NCI-H82 (cell line): ENCODE measurements at places on chromosomes 3 and 15.

- no peak for DNase-seq
Observed at GRCh38 chr15:89646416-89647141, 8.7 kb downstream of the KIF7 start.

- peak; percentile 80 for DNase-seq
Observed at GRCh38 chr15:66231394-66232266, 21.9 kb downstream of the MEGF11 start.

DNA sequence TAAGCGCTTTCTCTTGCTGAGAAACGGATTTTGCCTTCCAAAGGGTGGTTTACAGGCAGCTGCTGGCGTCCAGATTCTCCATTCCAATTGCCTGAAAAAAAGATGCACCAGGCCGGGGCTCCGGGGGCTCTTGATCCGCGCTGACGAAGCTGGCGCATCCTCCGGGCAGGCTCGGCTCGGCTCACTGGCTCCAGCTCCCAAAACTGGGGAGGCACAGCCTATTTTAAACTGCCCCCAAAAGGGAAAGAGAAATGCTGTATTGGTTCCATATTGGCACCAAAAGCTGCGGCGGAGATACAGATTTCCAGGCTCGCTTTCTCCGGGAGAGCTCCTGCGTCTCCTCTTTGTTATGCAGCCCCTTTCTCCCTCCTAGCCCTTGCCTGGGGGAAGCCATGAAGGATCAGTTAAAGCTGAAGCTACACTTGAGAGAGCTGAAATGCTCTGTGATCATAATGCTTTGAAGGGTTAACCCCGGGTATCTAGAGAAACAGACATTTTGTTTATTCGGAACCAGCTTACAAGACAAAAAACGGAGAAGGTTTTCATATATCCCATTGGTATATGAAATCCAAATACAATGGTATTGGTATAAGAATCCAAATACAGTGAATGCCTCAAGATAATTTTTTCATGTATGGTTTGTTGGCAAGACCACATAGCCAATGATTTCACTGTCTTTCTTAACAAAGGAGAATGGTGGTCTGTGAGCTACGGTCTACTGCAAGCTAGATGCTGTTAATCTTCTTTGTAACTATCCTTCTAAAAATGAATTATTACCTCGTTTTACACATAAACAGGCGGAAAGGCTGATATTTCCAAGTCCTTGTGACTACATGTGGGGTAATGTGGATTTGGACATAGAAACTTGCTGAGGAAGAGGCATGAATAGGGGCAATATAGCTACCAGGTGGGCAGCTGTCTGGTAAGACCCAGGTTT lies 693 bp downstream of the CD200 start:
- peak; percentile 54 for DNase-seq

GRCh38 chr3:31705736-31706135 lies 173.0 kb downstream of the STT3B start:
- DNase-seq, result no peak

- DNase-seq, result no peak
Observed at GRCh38 chr3:153567556-153567955, 405.5 kb downstream of the RAP2B start.

- DNase-seq, result no peak
Observed at GRCh38 chr3:127667119-127667681, 5.6 kb upstream of the ABTB1 start.
